ENCODE measurements at places on chromosomes 4 and X.

DNA sequence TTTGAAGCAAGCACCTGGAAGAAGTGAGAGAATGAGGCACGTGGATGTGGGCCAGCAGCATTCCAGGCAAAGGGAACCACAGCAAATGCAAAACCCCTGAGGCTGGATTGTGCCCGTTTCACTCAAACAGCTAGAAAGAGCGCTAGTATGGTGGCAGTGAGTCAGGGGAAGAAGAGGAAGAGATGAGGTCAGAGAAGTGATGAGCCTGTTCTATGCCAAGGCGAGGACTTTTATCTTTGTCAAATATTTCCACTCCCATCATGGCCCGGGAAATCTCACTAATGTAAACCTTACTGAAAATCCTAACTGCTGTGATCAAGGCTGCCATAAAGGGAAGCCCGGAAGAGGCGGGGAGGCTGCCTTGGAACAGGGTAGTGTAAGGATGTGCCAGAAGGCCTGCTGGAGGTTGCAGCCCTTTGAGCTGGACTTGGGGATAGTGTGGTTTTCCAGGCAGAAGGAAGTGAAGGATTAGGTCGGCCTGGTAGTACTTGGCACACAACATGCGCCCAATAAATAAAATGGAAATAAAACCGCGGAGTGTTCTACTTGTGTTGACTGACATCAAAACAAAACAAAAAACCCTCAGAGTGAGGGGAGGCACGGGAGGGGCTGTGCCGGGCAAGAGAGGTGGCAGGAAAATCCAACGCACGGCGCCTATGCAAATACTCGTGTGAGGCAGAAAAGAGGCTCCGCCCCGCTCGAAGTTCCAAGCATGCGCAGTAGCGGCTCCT lies 1.2 kb upstream of the CDK16 start:
- peak; percentile 37 for DNase-seq

- DNase-seq: no peak
Measured at GRCh38 chr4:40915318-40916217, 165.8 kb downstream of the NSUN7 start.

- no peak for DNase-seq
Measured at GRCh38 chr4:17103231-17103630, 204.8 kb upstream of the LDB2 start.

DNA sequence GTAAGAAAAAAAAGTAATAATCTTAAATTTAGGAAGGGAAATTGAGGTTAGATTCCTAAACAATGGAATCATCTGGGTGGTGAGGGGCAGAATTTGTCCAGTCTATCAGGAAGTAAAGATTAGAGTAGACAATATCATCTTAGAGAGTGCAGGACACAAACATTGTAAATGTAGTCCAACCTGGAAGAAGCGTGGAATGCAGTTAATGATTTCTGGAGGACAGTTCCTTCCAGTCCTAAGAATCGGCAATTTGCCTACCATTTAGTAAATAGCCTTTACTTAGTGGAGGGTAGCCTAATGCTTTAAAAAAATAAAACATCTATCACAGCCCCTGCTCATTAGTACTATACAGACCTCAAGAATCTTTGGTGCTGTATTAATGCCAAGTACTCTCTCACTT lies 147.5 kb upstream of the TTC29 start:
- no peak for DNase-seq

GRCh38 chr4:108031427-108032083 lies 41.9 kb downstream of the HADH start:
- DNase-seq: no peak

DNA sequence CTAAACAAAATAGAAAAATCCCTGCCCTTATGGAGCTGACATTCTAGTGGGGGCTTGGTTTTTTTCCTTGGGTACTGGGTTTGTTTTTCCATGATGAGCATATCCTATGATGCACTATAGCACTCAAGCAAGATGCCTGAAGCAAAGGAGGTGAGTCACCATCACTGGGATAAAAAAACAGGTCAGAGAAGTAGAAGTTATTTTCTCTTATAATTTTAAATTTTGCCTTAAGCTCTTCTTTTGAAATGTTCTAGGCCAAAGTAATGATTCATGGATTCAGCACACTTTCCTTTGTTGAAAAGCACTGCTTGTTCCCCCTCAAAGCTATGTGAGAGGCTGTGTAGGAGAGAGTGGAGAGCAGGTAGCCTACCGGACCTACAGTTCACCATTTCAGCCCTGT lies 15.2 kb upstream of the CXCL2 start:
- DNase-seq: no peak

DNA sequence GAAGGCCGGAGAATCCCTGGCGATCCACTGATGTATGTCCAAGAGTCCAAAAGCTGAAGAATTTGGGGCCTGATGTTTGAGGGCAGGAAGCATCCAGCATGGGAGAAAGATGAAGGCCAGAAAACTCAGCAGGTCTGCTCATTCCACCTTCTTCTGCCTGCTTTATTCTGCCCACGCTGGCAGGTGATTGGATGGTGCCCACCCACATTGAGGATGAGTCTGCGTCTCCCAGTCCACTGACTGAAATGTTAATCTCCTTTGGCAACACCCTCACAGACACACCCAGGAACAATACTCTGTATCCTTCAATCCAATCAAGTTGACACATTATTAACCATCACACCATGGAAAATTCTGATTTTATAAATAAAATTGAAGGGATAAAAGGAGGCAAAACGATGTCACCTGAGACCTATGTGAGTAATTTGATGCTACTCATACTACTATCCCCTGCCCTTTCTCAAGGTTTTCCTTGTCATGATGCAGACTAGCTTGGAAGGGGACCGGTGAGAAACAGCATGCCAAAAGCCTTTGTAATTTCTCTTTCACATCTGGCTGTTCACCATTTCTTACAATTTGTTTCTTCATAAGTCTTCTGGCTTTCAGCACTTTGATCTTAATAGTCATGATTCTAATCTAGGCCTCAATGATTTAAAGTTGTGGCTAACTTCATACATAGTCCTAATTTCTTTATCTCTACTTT lies 9.7 kb upstream of the PYURF start:
- DNase-seq: no peak

DNA sequence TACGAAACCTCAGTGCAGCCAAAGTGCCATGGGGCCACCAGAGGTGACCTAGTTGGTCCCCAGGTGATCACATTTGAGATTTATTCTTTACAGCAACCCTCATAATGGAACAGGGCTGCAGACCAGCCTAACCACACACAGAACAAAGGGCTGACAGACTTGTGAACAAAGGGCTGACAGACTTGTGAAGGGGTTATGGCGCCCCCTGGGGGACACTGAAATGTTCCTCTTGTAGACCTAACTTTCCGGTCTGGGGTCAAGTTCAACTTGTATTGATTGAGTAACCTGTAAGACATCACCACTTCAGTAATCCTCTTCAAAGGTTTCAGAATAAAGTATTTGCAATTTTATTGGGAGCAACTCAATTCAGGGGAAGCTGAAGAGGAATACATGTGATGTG lies 175.9 kb upstream of the RPS6KA3 start:
- peak; percentile 89 for DNase-seq

DNA sequence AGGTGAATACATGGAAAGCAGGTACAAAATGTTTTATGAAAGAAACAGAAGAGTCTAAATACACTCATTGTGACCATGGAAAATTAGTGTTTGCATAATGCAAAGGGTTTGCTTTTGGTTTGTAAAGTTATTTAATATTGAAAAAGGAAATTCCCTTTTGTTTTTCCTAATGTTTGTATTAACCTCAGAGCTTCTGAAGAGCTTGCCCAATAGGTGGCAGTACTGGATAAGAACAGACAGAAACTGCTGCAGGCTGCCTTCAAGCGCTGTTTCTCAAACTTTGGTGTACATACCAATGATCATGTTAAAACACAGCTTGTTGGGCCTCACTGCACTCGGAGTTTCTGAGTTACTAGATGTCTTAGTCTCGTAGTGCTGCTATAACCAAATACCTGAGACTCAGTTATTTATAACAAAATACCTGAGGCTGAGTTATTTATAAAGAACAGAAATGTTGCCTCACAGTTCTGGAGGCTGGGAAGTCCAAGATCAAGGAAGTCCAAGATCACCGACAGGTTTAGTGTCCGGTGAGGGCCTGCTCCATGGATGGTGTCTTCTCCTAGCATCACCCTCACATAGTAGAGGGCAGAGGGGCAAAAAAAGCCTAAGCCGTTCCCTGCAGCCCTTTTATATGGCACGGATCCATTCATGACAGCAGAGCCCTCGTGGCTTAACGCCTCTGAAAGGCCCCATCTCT lies 54.2 kb downstream of the SUPT20HL2 start:
- peak; percentile 77 for DNase-seq

- no peak for DNase-seq
Measured at GRCh38 chr4:36006226-36006625, 238.1 kb downstream of the ARAP2 start.

GRCh38 chr4:101125045-101125942 lies 222.0 kb downstream of the PPP3CA start:
- no peak for DNase-seq

DNA sequence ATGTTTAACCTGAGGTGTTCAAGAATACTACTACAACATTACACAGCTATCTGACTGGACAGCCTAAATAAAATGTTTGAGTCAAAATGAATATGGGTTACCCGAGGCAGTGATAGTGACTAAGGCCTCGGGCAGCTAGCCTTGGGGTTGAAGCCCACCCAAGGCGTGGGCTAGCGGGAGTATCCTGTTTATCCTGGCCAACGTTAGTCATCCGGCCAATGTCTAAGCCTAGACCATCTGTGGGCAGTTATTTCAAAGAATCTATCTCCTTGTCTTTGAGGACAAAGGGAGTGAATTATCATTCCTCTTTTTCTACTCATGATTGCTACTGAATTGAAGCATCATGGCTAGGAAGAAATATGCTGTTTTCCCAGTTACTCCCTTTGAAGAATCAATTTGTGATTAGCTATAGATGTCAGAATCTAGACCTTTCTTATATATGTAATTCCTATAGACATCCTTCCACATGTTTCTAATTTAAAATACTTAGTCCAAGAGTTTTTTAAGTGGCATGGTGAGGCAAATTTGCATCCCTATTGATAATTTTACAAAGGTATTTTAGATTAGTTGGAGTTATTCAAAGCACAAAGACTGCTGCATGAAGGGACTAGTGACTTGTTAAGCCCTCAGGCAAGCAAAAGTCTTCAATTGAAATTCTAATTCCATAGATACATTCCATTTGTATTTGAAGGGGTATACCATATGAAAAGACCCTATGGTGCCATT lies 6.0 kb upstream of the PDGFC start:
- no peak for DNase-seq

DNA sequence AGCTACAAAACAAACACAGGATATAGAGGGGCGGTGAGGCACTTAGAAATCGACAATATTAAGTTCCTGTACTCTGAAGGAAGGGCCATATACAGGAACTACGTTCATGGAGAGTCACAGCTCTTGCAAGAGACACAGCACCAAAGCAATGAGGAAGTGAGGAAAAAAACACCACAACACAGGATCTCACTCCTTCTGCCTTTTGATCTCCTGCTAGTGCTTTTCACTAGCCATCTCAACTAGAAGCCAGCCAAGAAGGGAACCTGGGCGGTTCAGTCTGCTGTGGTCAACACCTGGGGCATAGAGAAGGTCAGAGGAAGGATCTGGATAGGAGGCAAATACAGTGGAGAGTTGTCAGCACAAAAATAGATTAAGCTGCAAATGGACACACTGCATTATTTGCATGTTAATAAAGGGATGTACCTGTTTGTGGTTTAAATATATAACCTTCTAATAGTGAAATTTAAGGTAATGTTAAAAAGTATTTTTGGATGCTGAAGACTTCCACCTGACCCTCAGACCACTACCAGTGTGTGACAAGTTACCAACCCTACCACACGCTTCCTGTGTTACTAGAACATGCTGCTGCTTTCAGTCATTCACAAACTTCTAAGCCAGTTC lies 104.6 kb downstream of the DTHD1 start:
- DNase-seq: no peak

- no peak for DNase-seq
Measured at GRCh38 chr4:86845593-86845992, 3.6 kb downstream of the SLC10A6 start.

DNA sequence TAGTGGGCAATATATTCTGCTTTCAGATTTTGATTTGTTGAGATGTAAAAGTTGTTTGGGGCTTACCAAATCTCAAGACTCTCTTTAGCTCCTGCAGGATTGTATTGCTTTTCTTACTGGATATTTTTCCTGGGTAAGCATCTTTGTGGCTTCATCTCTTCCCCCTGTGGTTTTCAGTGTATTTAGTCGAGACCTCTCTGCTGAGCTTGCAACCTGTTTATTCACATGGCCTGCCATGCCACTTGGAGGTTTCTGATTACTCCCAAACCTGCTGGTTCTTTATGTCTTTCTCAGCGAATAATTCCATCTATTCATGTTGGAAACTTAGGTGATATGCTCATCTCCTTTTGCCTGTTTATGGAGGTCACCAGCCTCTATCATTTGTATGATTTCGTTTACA lies 10.9 kb downstream of the CCNG2 start:
- DNase-seq: no peak

DNA sequence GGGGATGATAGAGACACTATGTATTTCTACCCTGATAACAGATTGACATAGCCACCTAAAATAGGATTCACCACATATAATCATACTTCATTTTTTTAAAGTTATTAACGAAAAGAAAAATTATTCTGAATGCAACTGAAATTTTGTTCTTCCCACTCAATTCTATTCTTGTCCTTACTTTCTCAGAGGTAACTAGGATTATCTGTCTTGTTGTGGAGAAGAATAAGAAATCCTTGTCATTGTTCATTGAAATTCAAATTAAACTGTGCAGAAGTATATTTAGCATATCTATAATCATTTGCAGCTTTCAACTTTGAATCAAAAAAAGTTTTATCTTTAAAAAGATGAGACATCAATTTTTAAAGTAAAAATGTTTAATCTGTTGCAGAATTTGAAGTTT lies 40.4 kb upstream of the PRR27 start:
- DNase-seq: no peak

DNA sequence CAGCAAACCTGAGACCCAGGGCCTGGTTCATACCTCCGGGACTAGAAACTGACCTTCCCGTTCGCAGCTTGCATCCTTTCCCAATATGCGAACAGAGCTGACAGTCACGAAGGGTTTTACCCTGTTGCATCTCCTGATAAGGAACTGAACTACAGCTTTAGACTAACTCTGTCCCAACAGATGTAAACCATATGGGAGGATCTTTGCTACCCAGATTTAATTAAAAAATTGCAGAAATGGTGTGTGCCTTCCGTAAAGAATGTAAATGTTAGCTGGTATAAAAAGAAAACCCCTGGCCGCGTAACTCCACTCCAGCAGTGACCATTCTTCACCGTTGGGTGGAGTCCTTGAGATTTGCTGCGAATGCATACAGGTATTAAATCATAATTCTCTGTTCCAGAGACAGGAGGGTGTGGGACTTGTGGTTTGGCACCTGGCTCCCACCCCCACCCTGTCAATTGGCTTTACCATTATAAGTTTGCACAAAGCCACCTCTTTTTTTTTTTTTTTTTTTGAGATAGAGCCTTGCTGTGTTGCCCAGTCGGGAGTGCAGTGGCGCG lies 40.6 kb upstream of the SORCS2 start:
- peak; percentile 24 for DNase-seq

DNA sequence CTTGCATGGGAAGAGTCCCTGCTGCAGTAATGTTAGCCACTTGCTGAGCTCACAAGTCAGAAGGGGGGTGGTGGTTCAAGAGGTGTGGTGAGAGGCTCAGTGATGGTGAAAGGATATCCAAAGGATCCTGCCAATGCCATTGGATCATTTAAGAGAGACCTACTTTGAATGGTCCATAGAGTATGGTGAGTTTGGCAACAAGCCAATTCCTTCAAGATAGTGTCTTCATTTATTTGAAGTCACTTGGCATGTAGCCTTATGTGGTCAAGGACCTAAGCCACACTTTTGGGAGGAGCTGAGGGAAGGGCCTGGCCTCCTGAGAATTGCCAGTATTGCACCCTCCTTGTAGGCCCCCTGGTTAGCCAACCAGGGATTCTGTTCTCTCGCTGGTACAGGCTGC lies 87.9 kb downstream of the TSPAN7 start:
- no peak for DNase-seq
